ENCODE measurements at places on chromosomes 13 and 19.

DNA sequence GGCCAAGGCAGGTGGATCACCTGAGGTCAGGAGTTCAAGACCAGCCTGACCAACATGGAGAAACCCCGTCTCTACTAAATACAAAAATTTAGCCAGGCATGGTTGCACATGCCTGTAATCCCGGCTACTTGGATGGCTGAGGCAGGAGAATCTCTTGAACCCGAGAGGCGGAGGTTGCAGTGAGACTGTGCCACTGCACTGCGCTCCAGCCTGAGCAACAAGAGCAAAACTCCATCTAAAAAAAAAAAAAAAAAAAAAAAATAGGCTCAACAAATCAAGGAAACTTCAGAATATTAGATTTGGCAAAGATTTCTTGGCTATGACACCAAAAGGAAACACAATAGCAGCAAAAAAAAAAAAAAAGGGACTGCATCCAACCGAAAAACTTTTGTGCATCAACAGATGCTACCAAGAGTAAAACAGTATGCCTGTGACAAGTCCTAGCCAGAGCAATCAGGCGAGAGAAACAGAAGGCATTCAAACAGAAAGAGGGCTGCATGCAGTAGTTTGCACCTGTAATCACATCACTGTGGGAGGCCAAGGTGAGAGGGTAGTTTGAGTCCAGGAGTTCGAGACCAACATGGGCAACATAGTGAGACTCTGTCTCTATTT lies 23.8 kb downstream of the ZNF160 start:
- no peak for DNase-seq

- no peak for DNase-seq
These were observed 7.1 kb upstream of the SAMD1 start for GRCh38 chr19:14097532-14098151.

DNA sequence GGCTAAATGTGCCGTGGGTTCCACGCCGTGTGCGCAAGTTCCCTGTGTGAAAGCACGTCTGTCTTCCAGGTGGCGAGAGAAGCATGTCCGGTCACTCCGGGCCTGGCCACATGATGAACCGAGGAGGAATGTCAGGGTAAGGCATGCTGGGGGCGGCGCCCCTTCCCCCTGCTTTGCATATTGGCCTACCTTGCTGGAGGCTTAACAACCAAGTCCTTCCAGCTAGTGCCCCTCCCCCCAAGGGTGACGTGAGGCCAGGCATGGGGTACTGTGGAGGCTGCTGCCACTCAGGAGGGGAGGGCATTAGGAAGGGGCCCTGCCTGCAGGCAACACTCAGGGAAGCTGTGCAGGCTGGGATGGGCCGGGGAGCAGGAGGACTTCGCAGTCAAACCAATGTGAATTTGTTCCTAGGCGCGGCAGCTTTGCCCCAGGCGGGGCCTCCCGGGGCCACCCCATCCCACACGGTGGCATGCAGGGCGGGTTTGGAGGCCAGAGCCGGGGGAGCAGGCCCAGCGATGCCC lies 12.5 kb downstream of the MICOS13 start:
- no peak for DNase-seq

GRCh38 chr13:99481366-99481765 lies 19.9 kb upstream of the TM9SF2 start:
- no peak for DNase-seq

GRCh38 chr19:51551673-51552432 lies 19.2 kb upstream of the ZNF175 start:
- DNase-seq = no peak

DNA sequence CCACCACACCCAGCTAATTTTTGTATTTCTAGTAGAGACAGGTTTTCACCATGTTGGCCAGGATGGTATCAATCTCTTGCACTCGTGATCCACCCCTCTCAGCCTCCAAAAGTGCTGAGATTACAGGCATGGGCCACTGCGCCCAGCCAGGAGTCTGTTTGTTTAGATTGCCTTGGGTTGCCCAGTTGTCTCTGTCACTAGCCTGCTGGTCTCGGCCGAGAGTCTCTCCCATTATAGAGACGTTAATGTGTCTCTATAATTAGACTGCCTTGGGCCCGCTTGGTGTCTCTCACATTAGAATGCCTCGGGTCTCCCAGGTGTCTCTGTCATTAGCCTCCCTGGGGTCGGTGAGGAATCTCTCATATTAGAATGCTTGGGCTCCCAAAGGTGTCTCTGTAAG lies 1533.6 kb downstream of the UQCRFS1 start:
- no peak for DNase-seq

DNA sequence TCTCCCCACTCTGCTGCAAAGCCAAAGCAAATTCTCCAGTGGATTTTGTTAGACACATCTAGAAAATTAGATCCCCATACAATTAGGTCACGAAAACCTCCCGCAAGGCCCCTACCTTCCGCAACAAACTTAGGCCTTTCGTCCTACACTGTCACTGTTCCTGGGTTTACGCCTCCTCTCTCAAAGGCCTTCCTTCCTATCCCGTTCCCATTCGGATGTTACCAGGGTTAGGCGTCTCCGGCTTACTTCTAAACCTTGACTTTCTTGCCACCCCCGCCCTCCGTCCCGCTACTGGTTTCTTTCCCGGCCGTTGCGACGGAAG lies 754 bp downstream of the RNF6 start:
- DNase-seq = no peak

DNA sequence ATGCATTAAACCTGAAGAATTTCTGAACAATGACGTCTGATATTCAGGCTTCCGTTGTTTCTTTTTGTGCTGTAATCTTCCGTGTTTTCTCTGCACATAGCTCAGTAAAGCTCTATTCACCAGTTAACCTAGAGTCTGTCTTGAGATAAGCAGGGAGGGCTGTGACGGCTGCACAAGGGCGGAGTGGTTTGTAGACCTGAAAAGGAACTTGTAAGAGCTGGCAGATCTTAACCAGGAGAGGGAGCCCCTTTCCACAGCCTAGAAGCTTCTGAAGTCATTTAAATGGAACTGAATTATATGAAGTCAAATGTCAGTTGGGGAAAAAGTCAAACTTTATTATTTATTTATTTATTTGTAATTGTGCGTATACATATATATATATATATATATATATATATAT lies 27.5 kb downstream of the DPRX start:
- no peak for DNase-seq

DNA sequence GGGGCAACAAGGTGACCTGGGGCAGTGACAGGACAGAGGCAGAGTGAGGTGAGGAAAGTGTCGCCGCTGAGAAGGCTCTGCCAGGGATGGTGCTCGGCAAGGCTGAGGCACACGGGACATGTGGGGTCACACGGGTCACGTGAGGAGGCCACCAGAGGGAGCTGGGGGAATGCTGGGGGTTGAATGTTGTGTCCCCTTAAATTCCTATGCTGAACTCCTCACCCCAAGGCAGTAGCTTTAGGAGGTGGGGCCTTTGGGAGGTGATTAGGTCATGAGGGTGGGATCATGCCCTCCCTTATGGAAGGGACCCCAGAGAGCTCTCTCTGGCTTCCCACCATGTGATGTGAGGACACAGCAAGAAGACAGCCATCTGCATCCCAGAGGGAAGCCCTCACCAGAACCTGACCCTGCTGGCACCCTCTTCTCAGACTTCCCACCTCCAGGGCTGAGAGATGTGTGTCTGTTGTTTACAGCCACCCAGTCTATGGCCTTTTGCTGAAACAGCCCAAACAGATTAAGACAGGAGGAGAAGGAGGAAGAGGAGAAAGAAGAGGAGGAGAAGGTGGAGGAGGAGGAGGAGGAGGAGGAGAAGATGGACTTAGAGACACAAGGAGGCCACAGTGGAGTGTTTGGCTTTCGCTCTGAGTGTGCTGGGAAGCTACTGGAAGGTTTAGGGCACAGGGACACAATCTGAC lies 35.4 kb downstream of the RFX2 start:
- no peak for DNase-seq

GRCh38 chr13:23510979-23511735 lies 59.1 kb upstream of the TNFRSF19 start:
- DNase-seq = no peak

DNA sequence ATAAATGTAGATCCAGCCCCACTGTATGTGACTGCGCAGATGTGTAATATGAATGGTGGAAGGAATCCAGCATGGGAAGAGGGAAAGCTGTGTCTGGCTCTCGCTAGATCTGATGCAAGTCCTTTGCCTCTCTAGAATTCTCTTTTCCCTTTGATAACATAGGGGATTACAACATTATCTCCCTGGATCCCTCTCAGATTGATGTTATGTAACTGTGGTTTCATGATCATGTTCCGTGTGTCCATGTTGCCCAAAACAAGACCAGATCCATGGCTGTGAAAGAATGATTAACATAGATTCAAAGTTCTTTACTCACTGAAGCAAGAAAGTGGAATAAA lies 184.0 kb upstream of the UBL3 start:
- DNase-seq = no peak

- DNase-seq = no peak
These were observed 68.9 kb upstream of the ZNF835 start for GRCh38 chr19:56740501-56740900.

GRCh38 chr19:47626238-47626637 lies 17.3 kb downstream of the BICRA start:
- DNase-seq = no peak

DNA sequence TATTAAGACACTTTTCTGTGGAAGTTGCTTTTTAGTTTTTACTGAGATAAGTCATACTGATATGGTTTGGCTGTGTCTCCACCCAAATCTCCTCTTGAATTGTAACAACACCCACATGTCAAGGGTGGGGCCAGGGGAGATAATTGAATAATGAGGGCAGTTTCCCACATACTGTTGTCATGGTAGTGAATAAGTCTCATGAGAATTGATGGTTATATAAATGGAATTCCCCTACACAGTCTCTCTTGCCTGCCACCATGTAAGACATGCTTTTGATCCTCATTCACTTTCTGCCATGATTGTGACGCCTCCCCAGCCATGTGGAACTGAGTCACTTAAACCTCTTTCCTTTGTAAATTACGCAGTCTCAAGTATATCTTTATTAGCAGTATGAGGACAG lies 1340.4 kb downstream of the SLITRK5 start:
- no peak for DNase-seq

DNA sequence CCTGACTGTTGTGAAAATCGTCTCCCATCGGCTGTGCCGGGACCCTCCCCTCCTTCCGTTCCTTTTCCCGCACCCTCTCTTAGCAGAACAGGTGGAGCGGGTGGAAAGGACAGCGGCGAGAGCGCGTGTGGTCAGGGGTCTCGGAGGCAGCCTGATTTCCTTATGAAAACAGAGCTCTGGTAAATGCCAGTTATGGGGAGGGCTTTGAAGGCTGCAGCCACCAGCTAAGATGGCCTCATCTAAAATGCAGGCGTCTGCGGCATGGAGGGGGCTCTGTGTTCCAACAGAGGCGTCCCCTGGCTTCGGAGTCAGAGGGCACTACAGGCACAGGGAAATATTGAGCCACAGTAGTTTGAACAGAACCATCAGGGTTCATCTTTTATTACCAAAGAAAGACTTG lies 93.8 kb upstream of the SOX1 start:
- DNase-seq = no peak

DNA sequence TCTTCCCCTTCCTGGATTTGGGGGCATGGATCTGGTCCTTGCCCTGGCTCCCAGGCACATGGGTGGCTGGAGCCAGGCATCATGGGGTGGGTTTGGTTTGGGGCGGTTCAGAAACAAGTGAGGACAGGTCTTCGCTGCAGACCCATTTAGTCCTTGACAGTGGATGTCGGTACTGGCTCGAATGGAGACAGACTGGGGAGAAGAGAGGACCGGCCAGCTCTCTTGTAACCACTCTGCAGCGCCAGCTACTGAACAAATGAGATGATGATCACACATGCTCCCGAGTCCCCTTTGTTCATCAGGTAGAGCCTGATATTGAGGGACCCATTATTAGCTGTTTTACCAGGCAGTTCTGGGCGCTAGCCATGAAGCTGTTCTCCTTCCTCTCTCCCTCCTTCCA lies 64.5 kb downstream of the CHST8 start:
- peak; percentile 13 for DNase-seq

DNA sequence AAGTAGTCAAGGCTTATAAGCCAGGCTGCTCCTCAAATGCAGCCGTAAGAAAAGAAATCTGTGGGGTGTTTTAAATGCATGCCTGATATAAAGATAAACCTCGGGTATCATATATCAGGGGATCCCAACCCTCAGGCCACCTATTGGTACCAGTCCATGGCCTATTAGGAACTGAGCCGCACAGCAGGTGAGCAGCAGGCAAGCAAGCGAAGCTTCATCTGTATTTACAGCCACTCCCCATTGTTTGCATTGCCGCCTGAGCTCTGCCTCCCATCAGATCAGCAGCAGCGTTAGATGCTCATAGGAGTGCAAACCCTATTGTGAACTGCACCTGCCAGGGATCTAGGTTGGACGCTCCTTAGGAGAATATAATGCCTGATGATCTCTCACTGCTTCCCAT lies 233.5 kb upstream of the SERP2 start:
- DNase-seq = no peak

DNA sequence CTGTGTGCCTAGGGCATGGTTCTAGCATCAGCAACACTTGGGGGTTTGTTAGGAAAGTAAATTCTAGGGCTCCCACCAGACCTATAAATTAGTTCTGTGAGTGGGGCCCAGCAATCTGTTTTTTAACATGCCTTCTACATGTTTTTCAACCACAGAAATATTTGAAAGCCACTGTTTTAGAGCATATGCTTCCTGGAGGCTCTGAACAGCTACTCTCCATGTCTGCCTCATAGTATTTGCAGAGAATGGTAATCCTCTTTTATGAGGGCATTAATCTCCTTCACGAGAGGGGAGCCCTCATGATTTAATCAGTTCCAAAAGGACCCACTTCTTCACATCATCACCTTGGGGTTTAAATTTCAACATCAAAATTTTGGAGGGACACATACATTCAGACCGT lies 6.0 kb downstream of the SPATA13 start:
- no peak for DNase-seq

- no peak for DNase-seq
These were observed 9.7 kb downstream of the FUT2 start for GRCh38 chr19:48705431-48705830.

- no peak for DNase-seq
These were observed 3.8 kb downstream of the HCN2 start for GRCh38 chr19:593505-593904.

- DNase-seq = no peak
These were observed 600 bp upstream of the HMGB1 start for GRCh38 chr13:30466358-30466714.

- DNase-seq = no peak
These were observed 5.3 kb downstream of the GPC6 start for GRCh38 chr13:93231867-93232266.

GRCh38 chr19:5452594-5453565 lies 2.3 kb upstream of the ZNRF4 start:
- no peak for DNase-seq
